ENCODE measurements at places on chromosomes 3 and 15.

GRCh38 chr3:41417574-41417973 lies 218.3 kb downstream of the CTNNB1 start:
- no peak for DNase-seq

DNA sequence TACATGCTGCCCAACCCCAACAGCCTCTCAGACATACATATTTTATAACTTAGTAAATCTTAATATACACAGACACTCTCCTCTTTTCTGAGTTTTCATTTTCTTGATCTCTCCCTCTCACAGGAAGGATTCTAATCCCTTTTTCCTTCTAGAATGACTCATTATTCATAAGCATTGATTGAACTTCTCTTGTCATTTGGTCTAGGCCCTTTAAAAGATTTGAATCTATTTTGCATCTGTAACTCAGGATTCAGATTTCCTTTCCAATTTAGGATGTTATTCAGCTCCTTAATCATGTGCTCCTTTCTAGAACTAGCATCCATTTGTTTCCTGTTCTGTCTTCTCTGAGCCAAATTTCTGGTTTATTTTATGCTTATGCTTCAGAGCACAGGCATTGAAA lies 624.5 kb upstream of the SGO1 start:
- DNase-seq: no peak

DNA sequence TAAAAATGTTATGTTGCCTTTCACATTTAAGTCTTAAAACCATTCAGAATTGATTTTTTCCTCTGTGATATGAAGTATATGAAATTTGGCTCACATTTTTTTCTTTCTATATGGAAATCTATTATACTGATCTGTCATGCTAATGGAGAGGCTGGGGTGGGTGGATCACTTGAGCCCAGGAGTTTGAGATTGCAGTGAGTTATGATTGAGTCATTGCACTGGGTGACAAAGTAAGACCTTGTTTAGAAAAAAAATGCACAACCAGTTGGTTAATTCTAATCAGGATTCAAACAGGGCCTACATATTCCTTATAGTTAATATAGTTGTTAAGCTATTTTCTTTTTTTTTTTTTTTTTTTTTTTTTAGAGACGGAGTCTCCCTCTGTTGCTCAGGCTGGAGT lies 230.5 kb downstream of the MFSD1 start:
- DNase-seq: peak; percentile 62

- DNase-seq: peak; percentile 25
Measured at GRCh38 chr3:166263460-166263859, 426.2 kb upstream of the BCHE start.

DNA sequence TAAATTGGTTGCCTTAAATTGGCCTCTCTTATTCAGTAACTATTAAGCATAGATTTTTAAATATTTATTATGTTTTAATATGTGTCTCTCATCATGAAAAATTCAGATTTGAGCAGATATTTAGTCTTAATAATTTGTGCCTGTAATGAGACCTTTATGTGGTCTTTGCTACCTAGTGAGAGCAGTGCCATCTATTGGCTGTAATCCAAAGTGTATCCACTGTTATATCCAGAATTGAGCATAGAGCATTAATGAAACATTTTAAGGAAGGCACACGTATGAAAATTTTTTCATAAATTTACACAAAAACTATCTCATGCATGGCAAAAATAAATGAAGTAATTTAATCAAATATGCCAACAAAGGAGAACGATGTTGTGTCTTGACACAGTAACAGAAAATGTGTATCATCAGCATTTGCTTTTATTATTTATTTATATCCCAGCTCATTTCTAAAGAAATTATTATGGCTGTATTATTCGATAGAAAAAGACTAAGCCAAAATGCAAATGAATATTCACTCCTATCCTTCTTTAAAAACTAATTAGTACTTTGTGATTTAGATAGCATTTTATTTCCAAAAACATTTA lies 203.5 kb downstream of the RSRC1 start:
- peak; percentile 69 for DNase-seq

DNA sequence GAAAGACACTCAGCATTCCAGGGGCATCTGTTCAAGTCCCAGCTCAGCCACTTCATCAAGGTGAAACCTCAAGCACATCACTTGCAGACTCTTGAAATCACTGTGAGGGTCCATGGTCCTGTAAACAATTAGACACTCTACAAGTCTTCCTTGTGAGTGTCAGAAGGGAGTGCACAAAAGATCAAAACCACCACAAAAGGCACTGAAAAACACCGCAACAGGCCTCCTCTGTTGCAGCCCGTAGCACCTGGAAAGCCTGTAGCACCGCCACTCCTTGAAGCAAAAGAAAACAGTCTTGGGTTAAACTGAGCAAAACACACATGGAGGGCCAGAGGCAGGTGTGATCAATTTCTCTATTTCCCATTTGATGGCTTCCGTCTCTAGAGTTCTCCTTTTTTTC lies 63.8 kb upstream of the SNRK start:
- no peak for DNase-seq

DNA sequence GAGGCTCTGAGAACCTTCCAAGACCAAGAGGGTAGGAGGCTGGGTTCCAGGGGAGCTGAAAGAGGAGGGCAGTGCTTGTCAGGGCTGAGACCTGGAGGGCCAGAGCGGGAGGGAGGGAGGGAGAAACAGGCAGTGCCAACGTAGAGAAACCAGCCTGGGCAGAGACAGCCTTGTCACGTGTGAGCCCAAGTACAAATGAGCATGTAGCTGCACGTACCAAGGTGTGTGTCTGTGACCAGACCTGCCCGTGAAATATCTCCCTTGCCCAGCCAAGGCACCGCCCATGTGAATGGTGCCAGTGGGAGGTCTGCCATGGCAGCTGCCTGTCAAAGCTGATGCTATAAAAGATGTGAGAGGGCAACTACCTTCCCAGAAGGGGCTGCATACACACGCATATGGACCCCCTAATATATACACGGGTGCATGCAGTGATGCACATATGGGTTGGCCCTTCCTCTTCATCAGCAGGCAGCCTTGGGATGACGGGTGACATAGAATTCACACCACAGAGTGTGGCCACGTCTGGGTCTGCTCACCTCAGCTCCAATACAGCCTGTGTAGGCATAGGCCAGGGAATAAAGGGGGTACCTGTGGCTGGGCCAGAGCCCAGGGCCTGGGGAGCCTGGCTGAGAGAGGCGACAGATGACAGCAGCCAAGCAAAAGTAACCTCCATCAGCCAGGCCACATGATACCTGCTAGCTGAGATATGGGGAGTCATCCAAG lies 7.8 kb upstream of the CTDSPL start:
- DNase-seq: no peak
